ENCODE measurements at places on chromosomes 3 and 15.

- no peak for DNase-seq
Measured at GRCh38 chr3:48565186-48565585, 1.6 kb upstream of the UCN2 start.

- no peak for DNase-seq
Measured at GRCh38 chr3:58012302-58012701, 4.1 kb downstream of the FLNB start.

GRCh38 chr15:101004500-101004899 is 85.3 kb downstream of the LRRK1 start:
- no peak for DNase-seq

DNA sequence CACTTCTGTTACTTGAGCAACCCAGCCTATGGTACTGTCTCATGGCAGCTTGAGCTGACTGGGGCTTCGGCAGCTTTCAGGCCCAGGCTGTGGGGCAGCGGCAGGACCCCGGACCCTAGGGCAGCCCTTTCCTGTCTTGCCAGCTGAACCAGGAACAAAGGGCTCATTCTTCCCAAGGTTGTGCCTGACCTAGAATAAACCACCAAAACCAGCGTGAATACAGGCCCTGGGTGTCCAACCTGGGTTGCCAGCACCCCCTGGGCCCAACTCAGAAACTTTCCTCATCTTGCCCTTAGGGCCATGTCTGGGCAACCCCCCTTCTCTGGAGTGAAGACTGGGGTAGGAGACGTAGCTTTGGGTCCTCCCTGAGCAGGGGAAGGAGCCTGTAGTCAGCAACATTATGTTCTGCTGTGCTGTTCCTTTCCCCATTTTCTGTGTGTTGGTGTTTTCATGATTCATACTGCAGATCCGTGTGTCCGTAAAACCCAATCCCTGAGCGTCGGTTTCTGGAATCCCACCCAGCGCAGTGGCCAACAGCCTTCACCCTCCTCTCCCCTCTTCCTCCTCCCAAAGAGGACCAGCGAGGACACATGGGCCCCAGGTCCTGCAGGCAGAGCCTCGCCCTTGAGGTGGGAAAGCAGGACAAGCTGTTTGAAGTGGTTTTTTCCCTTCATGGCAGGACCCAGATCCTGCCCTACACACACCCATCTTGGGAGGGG is 33.5 kb downstream of the TKT start:
- no peak for DNase-seq

DNA sequence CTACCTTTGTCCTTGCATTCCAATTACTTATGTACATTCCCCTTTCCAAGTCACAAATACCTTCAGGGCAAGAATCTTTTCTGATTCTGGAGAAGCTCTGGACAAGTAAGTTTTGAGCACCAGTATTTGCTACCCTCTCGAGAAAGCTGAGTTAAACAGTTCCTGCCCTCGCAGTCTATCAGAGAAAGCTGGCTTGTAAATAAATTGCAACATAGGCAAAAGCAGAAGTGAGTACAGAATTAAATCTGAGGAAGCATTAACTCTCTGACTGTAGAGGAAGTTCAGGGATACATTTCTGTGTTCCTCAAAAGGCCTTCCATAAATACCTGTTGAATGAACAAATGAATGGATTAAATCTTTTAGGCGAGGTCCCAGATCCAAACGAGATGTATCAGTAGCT is 1.2 kb downstream of the OSBPL11 start:
- no peak for DNase-seq

DNA sequence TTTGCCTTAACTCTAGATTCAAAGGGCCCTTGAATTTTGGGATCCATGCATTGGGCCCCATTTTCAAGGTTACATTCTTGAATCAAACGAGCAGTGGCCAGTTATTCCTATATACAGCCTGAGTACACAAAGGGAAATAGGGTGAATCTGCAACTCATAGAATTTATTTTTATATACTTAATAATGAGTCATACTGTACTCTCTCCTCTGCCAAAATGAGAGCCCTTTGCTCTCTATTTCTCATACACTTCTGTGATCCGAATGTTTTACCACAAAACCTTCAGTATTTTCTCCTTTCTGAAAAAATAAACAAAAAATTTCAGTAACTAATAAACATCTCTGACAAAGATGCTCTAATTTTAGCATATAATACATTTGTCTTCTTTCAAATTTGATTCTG is 116.7 kb downstream of the SERPINI1 start:
- DNase-seq, result no peak

Measured in liver (tissue), 10 donors.